ENCODE measurements at places on chromosomes 4 and X. TPM values are rescaled to one million over a fixed set of nuclear protein-coding genes. Genes with fewer than 3 reads are reported as not detected.

Gene MAGEB1
- not detected for total RNA-seq

Gene ERAS
- total RNA-seq, result 0.92 TPM

Gene HGFAC
- 1.2 TPM for total RNA-seq

Gene MSANTD1
- total RNA-seq, result 15.7 TPM

Gene COX7B2
- not detected for total RNA-seq

Gene BEND2
- not detected for total RNA-seq

Gene HAND2
- not detected for total RNA-seq

Gene BRS3
- total RNA-seq, result 2.5 TPM

Gene LRRC66
- total RNA-seq, result 0.46 TPM

Gene CDK16
- total RNA-seq, result 96.2 TPM

Gene STPG2
- total RNA-seq, result 6.2 TPM

Gene DSPP
- under 0.01 TPM for total RNA-seq

Gene YIPF7
- 3.5 TPM for total RNA-seq

Gene GPRASP2
- total RNA-seq, result 125 TPM

Gene PNMA3
- total RNA-seq, result 25.1 TPM

Gene CHRNA9
- not detected for total RNA-seq

Gene CT45A10
- total RNA-seq, result not detected

Gene RGN
- total RNA-seq, result 5.8 TPM

Gene EDNRA
- 11.1 TPM for total RNA-seq

Gene HCCS
- total RNA-seq, result 17.1 TPM

Gene ADAM29
- total RNA-seq, result 1.4 TPM

Gene DCLK2
- 192 TPM for total RNA-seq
